ENCODE measurements at places on chromosomes 4 and X.

GRCh38 chrX:153780678-153781427 is at the start of gene SRPK3:
SRPK3 (plus strand) TSS chrX:153781041; CDS start chrX:153781087, 46 bp downstream.
- H3K27ac ChIP-seq: no peak within 1 kb of the TSS
- no peak within 1 kb of the TSS for H3K4me3 ChIP-seq
- H3K4me1 ChIP-seq: no peaks in the 10 kb centered on the region
- peaks cover 11% of the 10 kb centered on the region for H3K27me3 ChIP-seq
- no peak for DNase-seq

DNA sequence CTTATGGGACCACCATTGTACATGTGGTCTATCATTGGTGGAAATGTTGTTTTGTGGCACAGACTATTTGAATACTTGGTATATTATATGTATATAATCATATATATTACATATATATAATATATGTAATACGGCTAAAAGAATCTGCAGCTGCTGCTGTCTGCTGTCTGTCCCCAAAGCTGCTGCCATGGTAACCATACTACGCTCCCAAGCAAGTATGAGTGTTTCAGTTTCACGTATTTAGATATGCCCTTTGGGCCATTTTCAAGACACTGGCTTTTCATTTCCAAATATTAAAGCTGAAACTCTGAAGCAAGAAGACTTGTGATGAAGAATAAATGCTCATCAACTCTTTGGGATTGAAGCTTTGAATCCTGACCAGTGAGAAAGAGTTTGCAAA is 42.0 kb upstream of the ARSJ start:
- no peak for DNase-seq
- no peak overlapping the region for H3K4me3 ChIP-seq
- H3K27ac ChIP-seq: no peak overlapping the region
- H3K36me3 ChIP-seq: no peaks in the 10 kb centered on the region
- peaks cover 8% of the 10 kb centered on the region for H3K4me1 ChIP-seq

DNA sequence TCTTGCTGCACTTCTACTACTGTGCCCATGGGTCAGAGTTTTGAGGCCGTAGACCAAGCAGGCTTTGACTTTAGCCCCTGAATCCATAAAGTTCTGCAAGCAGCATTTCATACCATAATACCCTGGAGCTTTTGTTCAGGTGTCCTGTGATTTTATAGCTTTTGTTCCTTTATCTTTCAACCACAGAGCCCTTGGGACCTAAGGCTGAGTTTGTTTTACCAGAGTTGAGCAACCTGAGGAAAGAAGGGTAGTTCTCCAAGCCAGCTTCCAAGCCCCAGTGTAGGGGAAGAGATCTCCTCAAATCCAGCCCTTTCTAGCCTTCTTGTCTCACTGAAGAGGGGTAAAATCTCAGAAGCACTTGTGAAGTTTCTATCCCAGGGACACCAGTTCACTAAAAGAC is 35.1 kb downstream of the MAGED2 start:
- H3K4me1 ChIP-seq: peaks cover 6% of the 10 kb centered on the region
- H3K36me3 ChIP-seq: no peaks in the 10 kb centered on the region
- H3K4me3 ChIP-seq: no peak overlapping the region
- H3K27me3 ChIP-seq: no peaks in the 10 kb centered on the region
- DNase-seq: peak; percentile 11
- H3K27ac ChIP-seq: peak overlapping the region; percentile 33

- H3K4me1 ChIP-seq: no peaks in the 10 kb centered on the region
- DNase-seq: no peak
- H3K36me3 ChIP-seq: no peaks in the 10 kb centered on the region
- no peak overlapping the region for H3K27ac ChIP-seq
- no peaks in the 10 kb centered on the region for H3K27me3 ChIP-seq
Measured at GRCh38 chr4:164997324-164997723, 19.9 kb upstream of the TRIM61 start.

- H3K4me3 ChIP-seq: peak overlapping the region; percentile 84
- peak overlapping the region; percentile 34 for H3K27ac ChIP-seq
- no peaks in the 10 kb centered on the region for H3K36me3 ChIP-seq
- DNase-seq: no peak
Measured at GRCh38 chr4:103197765-103198110, 405 bp downstream of the CENPE start.

DNA sequence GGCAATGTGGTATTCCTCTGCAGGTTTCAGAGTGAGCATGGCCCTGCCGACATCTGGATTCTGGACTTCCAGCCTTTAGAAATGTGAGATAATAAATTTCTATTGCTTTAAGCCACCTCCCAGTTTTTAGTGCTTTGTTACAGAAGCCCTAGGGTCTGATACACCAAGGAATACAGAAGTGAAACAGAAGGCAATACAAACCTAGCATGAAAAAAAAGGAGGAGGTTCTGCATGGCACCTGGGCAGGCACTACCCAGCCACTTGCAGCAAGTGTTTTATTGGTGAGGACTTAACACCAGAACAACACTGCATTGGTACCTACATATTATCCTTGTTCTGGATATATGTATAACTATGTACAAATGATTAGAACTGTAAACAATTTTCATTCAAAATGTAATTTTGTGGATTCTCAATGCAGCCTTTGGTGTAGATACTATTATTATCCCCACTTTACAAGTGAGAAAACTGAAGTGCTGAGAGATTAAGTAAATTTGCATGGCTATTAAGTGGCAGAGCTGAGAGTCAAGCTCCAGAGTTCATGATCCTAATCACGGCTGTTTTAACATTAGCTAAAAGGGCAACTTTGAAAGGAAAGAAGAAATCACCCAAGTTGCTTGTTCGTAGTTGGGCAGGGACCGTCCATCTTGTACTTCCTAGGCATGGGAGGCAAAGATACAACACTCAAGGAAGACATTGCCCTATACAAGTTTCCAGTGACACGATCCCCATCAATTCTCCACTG is 71.8 kb downstream of the IL21 start:
- no peaks in the 10 kb centered on the region for H3K4me1 ChIP-seq
- no peak for DNase-seq

GRCh38 chr4:5795580-5795979 is 84.6 kb downstream of the EVC start:
- no peaks in the 10 kb centered on the region for H3K27me3 ChIP-seq
- H3K36me3 ChIP-seq: no peaks in the 10 kb centered on the region
- H3K4me1 ChIP-seq: no peaks in the 10 kb centered on the region
- no peak overlapping the region for H3K4me3 ChIP-seq
- DNase-seq: no peak

DNA sequence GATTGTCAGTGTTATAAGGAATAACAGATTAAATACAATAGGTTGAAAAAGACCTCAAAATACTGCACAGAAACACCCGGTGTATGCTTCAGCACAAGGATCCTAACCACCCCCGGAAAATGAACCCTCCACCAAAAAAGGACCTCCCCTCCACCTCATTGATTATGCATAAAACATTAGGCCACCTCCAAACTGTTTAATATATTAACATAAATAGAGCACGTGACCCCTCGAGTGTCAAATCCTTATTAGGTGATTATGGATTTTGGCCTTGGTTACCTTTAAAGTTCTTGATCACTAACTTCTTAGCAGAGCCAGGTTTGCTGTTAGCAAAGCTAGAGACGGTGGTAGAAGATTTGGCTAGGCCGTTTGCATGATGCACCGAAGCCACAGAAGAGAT is 958 bp downstream of the CUL4B start:
- no peaks in the 10 kb centered on the region for H3K27me3 ChIP-seq
- H3K4me1 ChIP-seq: peaks cover 15% of the 10 kb centered on the region
- no peak for DNase-seq
- peak overlapping the region; percentile 64 for H3K4me3 ChIP-seq

- no peak overlapping the region for H3K4me3 ChIP-seq
- H3K4me1 ChIP-seq: no peaks in the 10 kb centered on the region
- H3K27ac ChIP-seq: no peak overlapping the region
- H3K27me3 ChIP-seq: peaks cover 20% of the 10 kb centered on the region
- DNase-seq: peak; percentile 46
- H3K36me3 ChIP-seq: no peaks in the 10 kb centered on the region
Measured at GRCh38 chr4:139603576-139604410, 47.8 kb upstream of the SETD7 start.

DNA sequence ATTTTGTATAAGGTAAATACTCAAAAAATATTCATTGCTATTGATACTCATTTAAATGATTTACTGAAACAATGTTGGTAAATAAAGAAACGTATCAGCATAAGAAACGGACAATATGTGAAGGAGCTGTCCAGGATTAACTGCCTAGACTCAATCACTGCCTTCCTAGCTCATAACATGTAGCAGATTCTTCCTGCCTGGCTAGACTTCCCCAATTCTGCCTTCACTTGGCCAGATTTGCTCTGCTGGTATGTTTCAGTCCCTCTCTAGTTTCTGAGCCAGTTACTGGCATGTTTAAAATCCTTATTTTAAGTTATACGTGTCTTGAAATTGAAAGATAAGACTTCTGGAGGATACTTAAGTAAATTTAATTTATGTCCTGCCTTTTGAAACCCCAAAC is 740.3 kb downstream of the CENPC start:
- H3K27ac ChIP-seq: no peak overlapping the region
- H3K36me3 ChIP-seq: no peaks in the 10 kb centered on the region
- no peaks in the 10 kb centered on the region for H3K27me3 ChIP-seq
- DNase-seq: no peak

DNA sequence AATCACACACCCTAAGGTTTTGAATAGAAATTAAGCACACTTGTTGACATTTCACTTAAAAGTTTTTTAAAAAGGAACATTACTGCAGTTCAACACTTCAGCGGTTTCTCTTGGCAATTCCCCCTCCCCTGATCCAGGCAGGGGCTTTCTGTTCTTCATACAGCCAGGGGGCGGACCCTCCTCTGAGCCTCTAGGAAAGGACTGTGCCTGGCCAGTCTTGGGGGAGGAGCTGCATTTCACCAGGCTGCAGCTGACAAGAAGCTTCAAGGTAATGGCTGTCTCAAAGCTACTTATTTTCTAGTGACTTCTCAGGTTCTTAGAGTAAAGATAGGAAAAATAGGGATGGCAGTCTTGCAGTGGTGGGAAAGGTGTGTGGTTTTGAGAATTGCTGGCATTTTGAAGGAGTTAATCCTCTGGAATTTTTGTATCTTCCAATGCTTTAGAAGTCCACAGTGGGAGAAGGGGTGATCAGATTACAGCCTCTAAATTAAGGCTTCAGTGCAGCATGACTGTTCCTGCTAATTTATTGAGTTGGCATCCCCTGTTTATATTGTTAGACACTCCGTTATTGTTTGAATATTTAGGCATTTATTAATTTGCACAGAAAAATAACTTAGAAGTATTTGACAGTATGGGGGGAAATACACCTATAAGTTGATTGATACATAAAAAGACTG is 33.5 kb downstream of the PWWP3B start:
- H3K27ac ChIP-seq: no peak overlapping the region
- H3K4me1 ChIP-seq: no peaks in the 10 kb centered on the region
- H3K4me3 ChIP-seq: no peak overlapping the region
- DNase-seq: no peak

DNA sequence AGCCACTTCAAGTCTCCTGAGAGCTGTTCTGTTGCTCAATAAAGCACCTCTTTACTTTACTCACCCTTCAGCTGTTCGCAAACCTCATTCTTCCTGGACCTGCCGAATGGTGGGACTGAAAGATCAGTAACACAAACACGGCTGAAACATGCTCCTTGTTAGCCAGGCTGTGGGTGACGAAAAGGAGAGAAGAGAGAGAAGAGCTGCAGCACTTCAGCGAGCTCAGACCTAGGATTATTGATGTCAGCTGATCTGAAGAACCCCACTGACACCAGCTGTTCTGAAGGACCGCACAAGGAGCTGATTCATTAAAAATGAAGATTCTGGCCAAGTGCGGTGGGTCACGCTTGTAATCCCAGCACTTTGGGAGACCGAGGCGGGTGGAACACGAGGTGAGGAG is 2020.0 kb upstream of the ADGRL3 start:
- no peak overlapping the region for H3K27ac ChIP-seq
- no peak overlapping the region for H3K4me3 ChIP-seq
- no peaks in the 10 kb centered on the region for H3K36me3 ChIP-seq
- no peak for DNase-seq
- no peaks in the 10 kb centered on the region for H3K27me3 ChIP-seq
- no peaks in the 10 kb centered on the region for H3K4me1 ChIP-seq

GRCh38 chrX:1207496-1208025 is 4.9 kb downstream of the CRLF2 start:
- H3K4me1 ChIP-seq: no peaks in the 10 kb centered on the region
- H3K27me3 ChIP-seq: no peaks in the 10 kb centered on the region
- no peak overlapping the region for H3K4me3 ChIP-seq
- H3K36me3 ChIP-seq: no peaks in the 10 kb centered on the region
- no peak for DNase-seq

DNA sequence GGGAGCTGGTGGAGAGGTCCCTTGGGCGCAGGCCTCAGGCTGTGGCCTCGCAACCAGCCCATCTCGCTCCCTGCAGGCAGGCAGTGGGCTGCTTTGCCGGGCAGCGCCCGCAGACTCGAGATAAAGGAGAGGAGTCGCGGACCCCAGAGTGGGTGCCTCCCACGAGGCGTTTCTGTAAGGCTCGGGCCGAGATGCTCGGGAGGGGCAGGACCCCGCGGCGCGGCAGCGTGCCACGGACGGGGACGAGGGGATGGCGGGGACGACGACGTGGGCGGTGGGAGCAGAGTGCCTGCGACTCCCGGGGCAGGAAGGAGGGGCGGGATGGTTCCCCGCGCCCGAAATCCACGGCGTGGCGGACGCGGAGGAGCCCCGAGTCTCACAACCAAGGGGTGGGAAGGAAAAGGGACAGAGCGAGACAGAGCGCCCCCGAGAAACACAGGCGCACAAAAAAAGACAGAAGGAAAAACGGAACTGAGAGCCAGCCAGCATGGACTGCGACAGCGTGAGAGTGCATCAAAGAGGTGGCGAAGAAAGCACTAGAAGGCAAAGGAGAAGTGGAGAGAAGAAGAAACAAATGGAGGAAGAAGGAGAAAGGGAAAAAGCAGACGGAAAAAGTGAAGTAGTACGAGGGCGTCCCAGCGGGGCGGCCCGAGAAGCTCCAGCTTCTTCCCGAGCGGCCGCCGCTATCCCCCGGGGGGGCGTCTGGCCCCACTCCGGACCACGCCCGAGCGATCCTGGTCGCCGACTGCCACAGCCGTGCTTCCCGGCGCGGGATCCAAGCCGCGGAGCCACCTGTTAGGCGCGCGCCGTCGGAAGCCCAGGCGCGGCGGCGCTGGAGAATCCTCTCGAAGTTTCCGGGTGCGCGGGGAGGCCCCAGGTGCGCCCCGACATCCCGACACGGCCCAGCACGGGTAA is 1.5 kb downstream of the BEND4 start:
- H3K27me3 ChIP-seq: peaks cover 52% of the 10 kb centered on the region
- H3K4me1 ChIP-seq: no peaks in the 10 kb centered on the region
- DNase-seq: no peak
- no peak overlapping the region for H3K27ac ChIP-seq
- H3K4me3 ChIP-seq: peak overlapping the region; percentile 18

DNA sequence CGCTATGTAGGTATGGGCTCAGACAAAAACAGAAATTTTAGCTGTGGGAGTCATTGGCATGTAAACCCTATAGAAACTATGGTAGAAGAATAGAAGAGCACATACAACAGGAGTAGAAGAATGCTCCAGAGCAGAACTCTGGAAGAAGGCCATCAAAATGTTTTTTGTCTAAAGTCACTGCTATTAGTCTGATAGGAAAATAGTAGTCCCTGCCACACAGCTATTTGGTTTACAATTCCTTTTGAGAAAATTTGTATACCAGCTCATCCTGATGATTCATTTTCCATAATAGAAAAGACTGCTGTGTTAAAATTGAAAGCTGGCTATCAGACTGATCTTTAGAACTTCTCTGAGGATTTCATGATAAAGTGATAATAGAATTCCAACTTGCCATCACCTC is 32.8 kb upstream of the ADAD1 start:
- H3K27me3 ChIP-seq: no peaks in the 10 kb centered on the region
- no peak overlapping the region for H3K4me3 ChIP-seq
- H3K27ac ChIP-seq: no peak overlapping the region
- DNase-seq: no peak

Data from large intestine (tissue), 12 donors.